ENCODE measurements at places on chromosomes 6 and 20.

- DNase-seq = no peak
Measured at GRCh38 chr6:143271024-143271423, 179.5 kb downstream of the ADAT2 start.

- no peak for DNase-seq
Measured at GRCh38 chr6:30264743-30265142, 51.5 kb upstream of the TRIM26 start.

DNA sequence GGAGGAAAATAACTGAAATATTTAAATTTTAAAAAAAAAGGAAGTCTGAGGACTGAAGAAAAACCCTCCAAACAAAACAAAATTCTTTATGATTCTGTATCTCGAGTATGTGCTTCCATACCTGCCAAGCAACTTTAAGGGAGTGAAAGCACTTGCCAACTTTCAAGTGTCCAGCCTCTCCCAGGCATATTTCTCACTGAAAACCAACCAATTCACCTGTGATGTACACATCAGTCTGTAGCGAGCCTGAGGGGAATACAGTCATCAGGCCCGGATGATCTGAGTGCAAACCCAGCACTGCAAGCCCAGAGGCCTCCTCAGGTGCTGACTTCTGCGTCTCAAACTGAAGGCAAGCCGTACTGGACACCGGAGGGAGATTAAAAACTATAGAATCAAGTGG lies 164.8 kb upstream of the NT5E start:
- no peak for DNase-seq

- DNase-seq = no peak
Measured at GRCh38 chr20:50436052-50436656, 74.0 kb upstream of the PTPN1 start.

GRCh38 chr6:152173321-152173720 lies 365.8 kb downstream of the ESR1 start:
- DNase-seq = no peak

- DNase-seq = no peak
Measured at GRCh38 chr20:16054985-16055384, 518.3 kb downstream of the KIF16B start.

GRCh38 chr20:23588434-23589403 lies 17.0 kb downstream of the CST9 start:
- no peak for DNase-seq

- DNase-seq = peak; percentile 30
Measured at GRCh38 chr6:71248306-71248765, 40.3 kb upstream of the OGFRL1 start.

- DNase-seq = no peak
Measured at GRCh38 chr6:143677577-143677890, 231 bp upstream of the PHACTR2 start.

- no peak for DNase-seq
Measured at GRCh38 chr6:31722173-31722572, 627 bp upstream of the LY6G6C start.
